ENCODE measurements at places on chromosomes 3 and 15. TPM values are rescaled to one million over a fixed set of nuclear protein-coding genes. Genes with fewer than 3 reads are reported as not detected.
A peak's percentile ranks its signal among the peaks of the same experiment; 100 is the strongest.

DNA sequence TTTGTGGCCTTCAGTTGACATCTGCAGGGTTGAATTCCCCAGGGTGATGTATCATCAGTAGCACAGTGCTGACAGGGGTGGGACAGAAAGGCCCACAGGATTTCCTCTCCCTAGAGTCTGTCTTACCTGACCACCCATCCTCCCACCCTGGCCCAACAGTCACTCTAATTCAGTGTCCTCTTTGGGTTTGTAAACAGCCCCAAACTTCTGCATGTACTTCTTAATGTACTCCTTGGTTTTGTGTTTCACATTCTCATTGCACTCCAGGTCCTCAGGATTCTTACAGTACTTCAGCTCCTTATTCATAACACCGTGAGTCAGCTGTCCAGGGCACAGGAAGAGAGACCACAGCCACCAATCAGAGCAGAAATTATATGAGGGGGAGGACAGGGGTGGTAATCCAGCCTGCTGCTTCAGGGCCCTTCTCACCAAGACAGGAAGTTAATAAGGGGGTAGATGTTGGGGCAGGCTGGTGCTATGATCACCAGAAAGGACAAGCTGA is 37.5 kb downstream of the NBEAL2 start:
- H3K27me3 ChIP-seq: no peaks in the 10 kb centered on the region
- H3K4me1 ChIP-seq: peaks cover 18% of the 10 kb centered on the region
- H3K27ac ChIP-seq: no peak overlapping the region

- H3K4me3 ChIP-seq: no peak overlapping the region
- H3K27me3 ChIP-seq: no peaks in the 10 kb centered on the region
- H3K27ac ChIP-seq: peak overlapping the region; percentile 87
- peaks cover 100% of the 10 kb centered on the region for H3K36me3 ChIP-seq
- DNase-seq: no peak
Observed at GRCh38 chr3:3170998-3171397, 8.5 kb downstream of the CRBN start.

GRCh38 chr3:130895690-130896488 is 2.0 kb downstream of the ATP2C1 start:
- no peaks in the 10 kb centered on the region for H3K27me3 ChIP-seq
- H3K27ac ChIP-seq: no peak overlapping the region
- H3K4me3 ChIP-seq: no peak overlapping the region
- H3K4me1 ChIP-seq: peaks cover 50% of the 10 kb centered on the region
- no peak for DNase-seq
- H3K36me3 ChIP-seq: no peaks in the 10 kb centered on the region

DNA sequence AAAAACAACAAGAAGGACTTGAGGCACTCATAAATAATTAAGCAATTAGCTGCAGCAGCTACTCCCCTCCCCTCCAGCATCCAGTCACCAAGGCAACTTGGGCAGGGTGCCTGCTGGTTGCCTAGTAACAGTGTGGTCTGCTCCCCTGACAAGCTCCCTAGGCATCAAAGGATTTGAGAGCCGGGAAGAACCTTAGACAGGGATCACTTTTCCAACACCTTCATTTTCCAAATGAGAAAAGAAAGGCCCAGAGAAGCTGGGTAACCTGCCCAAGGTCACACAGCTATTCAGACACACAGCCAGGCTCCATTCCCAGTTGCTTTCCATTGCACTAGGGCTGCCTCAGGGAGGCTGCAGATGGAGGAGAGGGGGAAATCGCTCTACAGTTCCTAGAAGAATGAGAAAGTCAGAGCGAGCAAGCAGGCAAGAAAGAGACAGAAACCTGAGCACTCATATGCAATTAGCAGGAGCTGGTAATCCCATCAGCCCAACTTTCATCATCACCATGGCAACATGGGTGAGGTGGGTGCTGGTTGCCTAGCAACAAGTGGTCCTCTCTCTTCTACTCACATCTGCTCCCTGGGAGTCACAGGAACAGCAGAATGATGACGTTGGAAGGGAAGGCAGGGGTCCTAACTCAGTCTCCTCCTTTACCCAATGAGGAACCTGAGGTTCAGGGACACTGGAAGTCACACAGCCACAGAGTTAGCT is 3.6 kb upstream of the EIF4E3 start:
- H3K27ac ChIP-seq: no peak overlapping the region
- H3K27me3 ChIP-seq: no peaks in the 10 kb centered on the region
- DNase-seq: peak; percentile 11
- H3K4me1 ChIP-seq: peaks cover 36% of the 10 kb centered on the region
- no peaks in the 10 kb centered on the region for H3K36me3 ChIP-seq

The AGBL1 gene
- 0.13 TPM for total RNA-seq
